ENCODE measurements at places on chromosomes 12 and 14.

DNA sequence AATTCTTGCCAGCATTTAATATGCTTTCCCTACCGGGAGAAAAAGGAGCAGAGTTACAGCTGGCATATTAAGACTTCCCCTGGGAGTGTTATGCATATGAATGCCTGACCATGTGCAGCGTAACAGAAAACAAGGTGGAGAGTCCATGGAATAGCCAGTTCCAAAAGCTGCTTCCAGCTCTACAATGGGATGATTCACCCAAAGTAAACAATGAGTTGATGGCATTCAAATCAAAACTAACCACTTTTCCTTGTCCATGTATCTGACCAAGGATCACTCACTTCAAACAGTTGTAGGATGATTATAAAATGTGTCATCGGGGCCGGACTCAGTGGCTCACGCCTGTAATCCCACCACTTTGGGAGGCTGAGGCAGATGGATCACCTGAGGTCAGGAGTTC lies 48.1 kb upstream of the BICDL1 start:
- DNase-seq: no peak

- DNase-seq: no peak
These were observed 56.2 kb upstream of the VPS33A start for GRCh38 chr12:122322501-122322900.

DNA sequence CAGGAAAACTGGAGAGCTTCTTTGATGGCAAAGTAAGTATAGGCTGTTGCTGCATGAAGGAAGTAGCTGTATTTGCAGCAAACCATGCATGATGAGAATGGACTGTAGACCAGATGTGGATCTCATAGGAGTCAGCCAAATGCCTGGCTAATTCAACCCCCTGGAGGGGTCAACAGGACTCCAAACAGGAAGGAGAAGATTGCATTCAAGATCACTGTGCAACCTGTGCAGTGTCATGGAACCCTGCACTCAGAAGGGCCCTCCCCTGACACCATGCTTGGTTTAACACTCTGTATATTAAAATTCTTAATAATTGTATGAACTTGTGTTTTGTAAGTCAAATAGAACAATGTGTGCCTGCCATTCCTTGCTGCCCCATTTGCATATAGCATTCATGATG lies 225.1 kb upstream of the FSCB start:
- DNase-seq: no peak

- no peak for DNase-seq
These were observed 281.8 kb upstream of the SOX5 start for GRCh38 chr12:24231298-24231697.
